Activated naive CD4-positive, alpha-beta T cell treated with anti-CD3 and anti-CD28 coated beads for 36 hours (primary cell): ENCODE measurements at places on chromosomes 16 and 17. TPM values are rescaled to one million over a fixed set of nuclear protein-coding genes. Genes with fewer than 3 reads are reported as not detected.

The SHPK gene
- 6.9 TPM for total RNA-seq

DNA sequence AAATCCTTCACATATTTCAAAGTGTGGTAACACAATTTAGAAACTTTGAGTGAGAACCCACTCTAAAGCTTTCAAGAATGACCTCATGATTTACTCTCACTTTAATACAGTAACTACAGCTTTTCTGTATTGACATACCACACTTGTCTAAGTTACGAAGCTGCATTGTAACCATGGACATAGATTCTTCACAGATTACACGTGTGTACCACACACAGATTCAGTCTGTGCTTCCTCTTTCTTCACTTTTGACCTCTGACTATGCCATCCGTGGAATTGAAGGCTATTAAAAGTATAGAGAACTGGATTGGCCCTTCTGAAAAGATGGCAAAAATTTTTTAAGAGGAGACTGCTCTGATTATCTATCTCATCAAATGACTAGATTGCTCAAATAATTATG lies 172.7 kb downstream of the TANC2 start:
- H3K4me3 ChIP-seq, result no peak overlapping the region
- H3K27ac ChIP-seq, result no peak overlapping the region
- DNase-seq, result no peak
- H3K27me3 ChIP-seq, result no peaks in the 10 kb centered on the region
- no peaks in the 10 kb centered on the region for H3K36me3 ChIP-seq

DNA sequence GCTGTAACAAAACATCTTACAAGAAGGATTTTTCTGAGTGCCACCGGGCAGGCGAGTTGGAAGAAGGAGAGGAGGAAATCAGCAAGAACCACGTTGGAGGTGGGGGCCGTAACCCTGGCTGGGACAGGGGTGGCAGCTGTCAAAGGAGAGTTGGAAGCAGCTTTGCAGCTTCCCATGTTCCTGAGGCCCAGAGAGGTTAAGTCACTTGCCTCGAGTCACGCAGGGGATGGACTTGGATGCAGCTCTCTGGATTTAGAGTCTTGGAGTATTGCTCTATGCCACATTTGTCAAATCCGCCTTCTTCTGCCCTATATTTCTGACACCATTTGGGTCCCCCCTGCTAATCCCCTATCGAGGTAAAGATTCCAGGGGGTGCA lies 83.0 kb upstream of the CIBAR2 start:
- DNase-seq, result no peak
- no peak overlapping the region for H3K4me3 ChIP-seq
- H3K27ac ChIP-seq, result no peak overlapping the region
- H3K27me3 ChIP-seq, result no peaks in the 10 kb centered on the region

GRCh38 chr16:88597856-88598491 lies 27.8 kb downstream of the ZC3H18 start:
- H3K4me3 ChIP-seq, result no peak overlapping the region
- no peak overlapping the region for H3K27ac ChIP-seq
- peaks cover 23% of the 10 kb centered on the region for H3K36me3 ChIP-seq
- no peaks in the 10 kb centered on the region for H3K27me3 ChIP-seq
- DNase-seq, result no peak

GRCh38 chr16:68288252-68288650 lies 22.5 kb downstream of the SLC7A6OS start:
- no peak overlapping the region for H3K4me3 ChIP-seq
- DNase-seq, result no peak
- H3K4me1 ChIP-seq, result peaks cover 95% of the 10 kb centered on the region
- peaks cover 55% of the 10 kb centered on the region for H3K36me3 ChIP-seq
